Cortex of kidney (tissue), 1 donor: ENCODE measurements at places on chromosomes 5 and 9.

DNA sequence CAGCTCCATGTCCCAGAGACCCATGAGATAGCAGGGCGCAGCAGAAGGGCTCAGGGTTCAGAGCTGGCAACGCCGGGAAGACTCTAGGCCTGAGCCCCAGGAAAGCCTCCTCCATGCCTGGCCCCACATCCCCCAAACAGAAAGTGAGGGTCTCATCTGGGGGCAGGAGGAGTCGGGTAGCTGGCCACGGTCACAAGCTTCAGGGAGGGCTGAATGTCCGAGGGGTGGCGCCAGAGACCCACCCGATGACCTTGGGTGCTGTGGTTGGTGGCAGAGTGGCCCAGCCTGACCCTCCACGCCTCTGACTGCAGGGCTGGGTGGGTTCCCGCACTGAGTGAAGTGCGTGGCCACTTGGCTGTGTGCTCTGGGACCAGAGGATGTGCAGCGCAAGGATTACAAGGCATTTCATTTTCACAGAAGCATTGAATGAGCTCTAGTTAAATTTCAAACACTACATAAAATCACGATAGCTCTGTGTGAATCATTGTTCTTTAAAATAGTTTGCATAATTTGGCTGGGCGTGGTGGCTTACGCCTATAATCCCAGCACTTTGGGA lies 3.0 kb downstream of the C8G start:
- no peak for DNase-seq

- no peak for DNase-seq
Measured at GRCh38 chr9:136239135-136239982, 6.3 kb downstream of the QSOX2 start.

DNA sequence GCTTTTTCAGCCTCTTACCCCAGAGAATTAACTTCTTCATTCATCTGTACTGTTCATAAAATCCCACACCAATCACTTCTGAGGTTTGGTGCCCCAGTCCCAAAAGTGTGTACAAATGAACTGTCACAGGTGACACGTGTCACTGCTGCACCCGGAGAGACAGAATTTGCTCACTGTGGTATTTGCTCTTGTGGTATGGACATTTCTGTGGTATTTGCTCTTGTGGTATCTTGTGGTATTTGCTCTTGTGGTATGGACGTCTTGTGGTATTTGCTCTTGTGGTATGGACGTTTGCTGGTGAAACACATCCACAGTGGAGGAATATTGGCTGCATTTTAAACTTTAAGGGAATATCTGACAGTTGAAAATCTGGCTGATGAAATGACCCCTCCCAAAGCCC lies 214.9 kb upstream of the DAP start:
- DNase-seq: no peak

DNA sequence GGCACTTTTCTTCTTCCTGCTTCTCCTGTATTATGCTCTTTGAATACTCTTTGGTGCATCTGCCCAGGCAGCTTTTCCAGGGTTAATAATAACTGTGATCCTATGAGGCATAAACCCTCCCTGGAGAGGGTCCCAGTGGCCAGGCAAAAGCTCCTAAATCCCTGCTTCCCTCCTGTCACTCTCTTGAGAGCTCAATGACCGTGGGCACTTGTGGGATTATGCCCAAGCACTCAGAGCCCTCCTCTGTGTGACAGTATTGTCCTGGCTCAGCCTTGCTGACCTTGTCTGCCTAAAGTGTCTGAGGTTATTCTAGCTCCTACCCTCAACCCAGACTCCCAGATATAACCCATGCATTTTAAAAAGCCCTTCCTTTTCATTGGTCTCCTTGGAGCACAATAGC lies 51.9 kb downstream of the GALNT10 start:
- DNase-seq: no peak

GRCh38 chr9:91900797-91901177 lies 49.2 kb downstream of the ROR2 start:
- no peak for DNase-seq

- no peak for DNase-seq
Measured at GRCh38 chr9:37432020-37432419, 9.5 kb downstream of the GRHPR start.

GRCh38 chr5:174723315-174723978 lies 935 bp upstream of the MSX2 start:
- no peak for DNase-seq

GRCh38 chr9:1400983-1401382 lies 350.8 kb downstream of the DMRT2 start:
- DNase-seq: no peak

DNA sequence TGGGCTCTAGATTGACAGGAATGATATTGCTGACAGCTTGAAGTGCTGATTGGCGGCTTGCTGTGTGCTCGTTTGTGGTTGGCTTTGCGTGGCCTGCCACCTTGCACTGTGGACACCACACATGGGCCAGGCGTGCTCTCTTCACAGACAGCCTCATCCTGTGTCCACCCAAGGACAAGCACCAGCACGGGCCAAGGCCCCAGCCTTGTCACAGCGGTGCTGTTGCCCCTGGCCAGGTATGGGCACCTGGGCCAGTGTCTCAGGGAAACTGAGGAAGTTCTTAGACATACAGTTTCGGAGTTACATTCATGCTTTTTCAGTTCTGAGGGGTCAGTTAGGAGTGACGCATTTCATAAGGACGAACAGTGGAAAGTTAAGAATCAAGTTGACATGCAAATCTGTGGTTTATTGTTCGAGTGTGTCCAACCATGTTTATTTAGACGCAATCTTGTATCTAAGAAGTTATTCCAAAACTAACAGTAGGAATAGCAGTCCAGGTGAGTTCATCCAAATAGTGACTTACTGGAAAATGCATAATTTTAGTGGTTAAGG lies 125.9 kb downstream of the EHMT1 start:
- DNase-seq: no peak

DNA sequence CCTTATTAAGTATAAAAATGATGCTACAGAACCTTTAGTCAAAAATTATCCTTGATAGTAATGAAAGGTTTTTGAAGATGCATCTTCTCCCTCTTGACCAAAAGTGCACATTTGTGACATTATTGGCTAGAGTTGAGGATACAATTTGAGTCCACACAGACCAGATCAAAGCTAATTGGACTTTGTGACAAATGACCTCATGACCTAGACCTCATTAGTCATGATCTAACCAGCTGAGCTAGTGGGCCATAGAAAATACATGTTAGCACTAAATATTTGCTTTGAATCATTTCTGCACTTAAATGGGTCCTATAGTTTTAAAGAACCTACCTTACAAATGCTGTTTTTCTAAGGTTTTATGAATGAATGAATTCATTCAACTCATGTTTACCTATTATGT lies 182.1 kb downstream of the RFX3 start:
- DNase-seq: no peak

DNA sequence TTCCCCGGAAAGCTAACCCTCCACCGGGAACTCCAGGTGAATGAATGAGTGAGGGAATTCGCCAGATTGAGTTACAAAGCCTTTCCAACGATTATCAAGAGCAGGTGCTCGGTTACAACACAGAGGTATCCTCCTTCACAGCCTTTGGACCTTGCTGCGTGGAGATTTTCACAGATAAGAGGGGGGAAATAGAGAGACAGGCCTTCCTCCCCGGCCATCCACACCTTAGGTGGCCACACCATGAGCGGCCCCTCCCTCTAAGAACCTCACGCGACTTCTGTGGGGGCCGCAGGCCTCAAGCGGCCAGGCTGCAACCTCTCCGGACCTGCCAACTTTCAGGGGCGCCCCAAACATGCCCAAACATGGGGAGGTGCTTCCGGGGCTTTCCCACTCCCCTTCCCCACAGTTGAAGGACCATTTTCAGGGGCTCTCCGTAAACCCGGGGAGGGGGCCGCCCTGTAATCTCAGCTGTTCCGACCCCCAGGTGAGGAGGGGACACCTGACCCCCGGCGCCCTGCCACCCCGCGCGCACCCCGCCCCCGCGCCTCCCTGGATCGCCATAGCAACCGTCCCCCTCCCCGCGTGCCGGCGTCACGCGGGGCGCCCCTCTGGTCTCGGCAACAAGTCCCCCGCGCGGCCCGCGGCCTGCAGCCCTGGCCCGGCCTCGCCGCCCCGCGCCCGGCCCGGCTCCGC lies 603 bp downstream of the DENND1A start:
- no peak for DNase-seq

DNA sequence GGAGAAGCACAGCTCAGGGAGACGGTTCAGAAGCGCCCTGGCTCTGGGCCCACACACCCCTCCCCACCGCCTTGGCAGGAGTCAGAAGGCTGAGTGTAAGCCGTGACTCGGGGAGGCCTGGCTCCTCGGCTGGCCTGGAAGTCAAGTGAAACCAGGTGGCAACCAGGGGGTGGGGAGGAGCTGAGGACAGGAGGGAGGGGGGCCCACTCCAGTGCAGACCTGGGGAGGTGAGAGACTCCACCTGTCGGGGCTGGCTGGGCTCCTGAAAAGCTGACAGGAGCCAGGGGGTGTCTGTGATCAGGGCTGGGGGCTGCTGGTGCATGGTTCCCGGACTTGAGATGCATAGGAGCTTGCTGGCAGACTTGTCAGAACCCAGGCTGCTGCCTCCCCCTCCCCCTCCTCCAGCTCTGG lies 150.2 kb upstream of the PHYKPL start:
- no peak for DNase-seq

DNA sequence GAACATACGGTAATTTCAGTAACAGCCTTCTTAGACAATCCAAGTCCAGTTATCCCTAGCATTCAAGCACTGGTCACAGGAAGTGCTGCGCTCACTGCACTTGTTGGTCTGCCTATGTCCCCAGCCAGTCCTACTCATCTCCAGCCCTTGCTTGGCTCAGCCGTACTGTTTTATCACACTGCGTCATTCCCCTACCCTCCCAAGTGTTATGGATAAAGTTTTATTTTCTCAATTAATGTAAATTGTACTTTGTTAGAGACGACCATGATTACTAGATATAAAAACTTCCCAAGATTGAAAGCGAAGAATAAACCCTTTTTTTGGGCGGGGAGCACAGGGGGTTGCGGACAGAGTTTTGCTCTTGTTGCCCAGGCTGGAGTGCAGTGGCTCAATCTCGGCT lies 49.6 kb downstream of the LHFPL2 start:
- no peak for DNase-seq

DNA sequence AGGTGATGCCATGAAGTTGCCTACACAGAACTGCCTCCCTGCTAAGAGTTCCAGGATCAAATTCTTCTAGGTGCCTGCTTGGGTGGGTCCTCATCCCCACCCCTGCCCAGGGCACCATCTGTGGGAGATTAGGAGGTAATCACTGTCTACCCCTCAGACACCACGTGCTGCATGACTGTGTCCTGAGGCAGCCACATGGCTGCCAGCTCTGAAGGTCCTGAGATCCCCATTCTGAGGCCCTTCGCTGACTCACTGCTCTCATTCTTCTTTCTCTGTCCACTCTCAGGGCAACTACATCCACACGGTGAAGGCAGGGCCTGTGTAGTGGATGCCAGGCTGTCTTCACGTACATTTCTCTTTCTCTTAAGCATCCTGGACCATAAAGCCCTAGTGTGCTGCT lies 222.9 kb upstream of the ANKRD55 start:
- DNase-seq: no peak

DNA sequence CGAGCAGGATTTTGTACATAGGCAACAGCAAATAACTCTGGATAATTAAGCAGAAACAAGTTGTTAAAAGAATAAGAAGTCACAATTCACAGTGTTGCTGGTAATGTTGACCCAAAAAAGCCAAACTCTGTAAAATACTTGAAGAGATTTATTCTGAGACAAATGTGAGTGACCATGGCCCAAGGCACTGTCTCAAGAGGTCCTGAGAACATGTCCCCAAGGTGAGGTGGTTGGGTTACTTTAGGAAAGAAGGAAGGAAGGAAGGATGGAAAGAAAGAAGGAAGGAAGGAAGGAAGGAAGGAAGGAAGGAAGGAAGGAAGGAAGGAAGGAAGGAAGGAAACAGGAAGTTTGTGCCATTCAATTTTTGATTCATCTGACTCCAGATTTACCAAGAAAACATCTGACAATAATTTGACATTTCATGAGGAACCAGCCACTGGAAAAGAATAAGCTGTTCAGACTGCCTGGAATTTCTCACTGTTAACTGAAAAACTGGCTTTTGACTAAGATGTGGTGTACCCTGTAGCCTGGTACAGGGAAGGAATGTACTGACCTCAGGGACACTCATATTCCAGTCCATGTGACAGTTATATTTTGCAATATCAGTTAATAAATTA lies 295.9 kb upstream of the TNC start:
- no peak for DNase-seq

DNA sequence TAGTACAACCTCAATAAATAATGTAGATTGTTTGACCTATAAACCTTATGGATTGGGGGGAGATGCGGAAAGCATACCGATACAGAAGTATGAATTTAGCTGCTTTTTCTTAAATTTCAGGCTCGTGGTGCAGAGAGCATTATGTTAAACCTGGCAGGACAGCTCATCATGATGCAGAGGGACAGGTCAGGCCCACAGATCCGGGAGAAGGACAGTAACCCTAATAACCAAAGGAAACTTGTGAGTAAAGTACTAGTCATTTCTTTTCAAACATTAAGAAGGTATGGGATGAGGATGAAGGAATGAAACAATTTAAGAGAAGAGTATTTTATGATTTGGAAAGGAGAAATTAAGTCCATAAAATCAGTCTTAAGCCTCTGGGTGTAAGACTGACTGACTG lies 70.5 kb downstream of the ERMP1 start:
- DNase-seq: no peak

GRCh38 chr5:60535198-60535597 lies 164.8 kb downstream of the DEPDC1B start:
- no peak for DNase-seq

DNA sequence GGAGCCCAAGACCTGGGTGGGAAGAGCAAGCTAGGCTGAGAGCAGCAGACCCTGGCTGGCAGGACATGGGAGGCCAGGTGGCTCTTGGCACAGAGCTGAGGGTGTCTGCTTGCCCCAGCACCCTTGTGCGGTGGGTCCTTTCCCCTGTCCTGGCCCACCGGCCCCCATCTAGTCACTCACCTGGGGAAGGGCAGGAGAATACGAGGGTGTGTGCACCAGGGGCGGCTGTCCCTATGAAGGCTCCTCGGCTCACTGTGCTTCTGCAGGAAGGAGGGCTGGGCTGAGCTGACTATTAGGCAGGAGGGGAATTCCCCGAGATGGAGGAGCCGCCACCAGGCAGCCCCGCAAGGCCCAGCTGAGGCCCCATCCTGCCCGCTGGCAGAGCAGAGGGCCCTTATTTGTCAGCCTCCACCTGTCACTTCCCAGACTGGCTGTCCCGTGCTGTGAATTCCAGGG lies 6.1 kb upstream of the TNIP1 start:
- no peak for DNase-seq

GRCh38 chr9:128121924-128122808 lies 5.4 kb downstream of the PTGES2 start:
- DNase-seq: no peak

DNA sequence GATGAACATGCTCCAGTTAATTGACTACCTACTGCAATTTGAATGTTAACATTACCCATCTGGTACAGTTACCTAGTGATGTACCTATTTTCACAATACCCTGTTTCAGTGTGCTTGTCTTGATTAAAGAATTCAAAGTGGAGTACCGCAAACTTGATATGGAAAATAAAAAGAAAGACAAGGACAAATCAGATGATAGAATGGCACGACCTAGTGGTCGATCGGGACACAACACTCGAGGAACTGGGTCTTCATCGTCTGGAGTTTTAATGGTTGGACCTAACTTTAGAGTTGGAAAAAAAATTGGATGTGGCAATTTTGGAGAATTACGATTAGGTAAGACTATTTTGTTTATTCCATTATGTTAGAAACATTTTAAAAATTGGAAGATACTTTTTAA lies 33.5 kb downstream of the CSNK1G3 start:
- no peak for DNase-seq
